ENCODE measurements at places on chromosomes 11 and 22.
A peak's percentile ranks its signal among the peaks of the same experiment; 100 is the strongest.

- H3K4me3 ChIP-seq, result no peak overlapping the region
- DNase-seq, result no peak
- no peak overlapping the region for H3K27ac ChIP-seq
Measured at GRCh38 chr11:118973985-118974384, 2.4 kb downstream of the FOXR1 start.

- H3K4me1 ChIP-seq, result no peaks in the 10 kb centered on the region
- H3K27me3 ChIP-seq, result no peaks in the 10 kb centered on the region
- H3K27ac ChIP-seq, result no peak overlapping the region
- no peak for DNase-seq
- H3K36me3 ChIP-seq, result no peaks in the 10 kb centered on the region
Measured at GRCh38 chr11:26860895-26861294, 133.0 kb upstream of the FIBIN start.

GRCh38 chr11:32960553-32961164, 55.0 kb upstream of the DEPDC7 start:
- DNase-seq, result no peak
- H3K27ac ChIP-seq, result no peak overlapping the region
- H3K4me1 ChIP-seq, result no peaks in the 10 kb centered on the region
- H3K4me3 ChIP-seq, result no peak overlapping the region
- H3K36me3 ChIP-seq, result peaks cover 5% of the 10 kb centered on the region

GRCh38 chr11:73945396-73945795, 5.4 kb upstream of the DNAJB13 start:
- H3K27me3 ChIP-seq, result no peaks in the 10 kb centered on the region
- DNase-seq, result no peak
- H3K4me3 ChIP-seq, result no peak overlapping the region
- no peaks in the 10 kb centered on the region for H3K36me3 ChIP-seq
- no peak overlapping the region for H3K27ac ChIP-seq

DNA sequence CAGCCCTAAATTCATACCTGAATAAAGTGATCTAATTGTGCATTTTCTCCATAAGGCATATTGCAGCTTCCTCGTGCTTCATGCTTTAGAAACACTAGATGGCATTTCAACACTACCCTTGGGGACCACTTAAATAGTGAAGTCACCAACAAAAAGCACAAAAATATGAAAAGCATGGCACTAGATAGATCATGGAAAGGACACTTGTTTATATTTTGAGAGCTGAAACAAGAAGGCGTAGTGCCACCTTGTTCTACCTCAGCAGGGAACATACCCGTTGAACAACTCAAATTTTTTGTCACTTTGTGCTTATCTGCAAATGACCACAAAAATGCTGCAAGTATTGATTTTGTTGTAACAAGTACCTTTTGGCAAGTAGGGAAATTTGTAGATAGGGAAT, 8.6 kb downstream of the TBCEL start:
- no peak overlapping the region for H3K4me3 ChIP-seq
- H3K27ac ChIP-seq, result no peak overlapping the region
- no peak for DNase-seq
- no peaks in the 10 kb centered on the region for H3K27me3 ChIP-seq

- no peaks in the 10 kb centered on the region for H3K36me3 ChIP-seq
- no peaks in the 10 kb centered on the region for H3K27me3 ChIP-seq
- H3K27ac ChIP-seq, result no peak overlapping the region
- H3K4me1 ChIP-seq, result no peaks in the 10 kb centered on the region
- no peak for DNase-seq
Measured at GRCh38 chr22:22219140-22219996, 25.2 kb upstream of the VPREB1 start.

GRCh38 chr11:86802601-86803051, 2.3 kb downstream of the PRSS23 start:
- H3K27ac ChIP-seq, result no peak overlapping the region
- H3K4me3 ChIP-seq, result peak overlapping the region; percentile 73
- peak; percentile 63 for DNase-seq
- H3K36me3 ChIP-seq, result no peaks in the 10 kb centered on the region
- no peaks in the 10 kb centered on the region for H3K4me1 ChIP-seq
- no peaks in the 10 kb centered on the region for H3K27me3 ChIP-seq

Measured in kidney (tissue), 22 donors.